ENCODE measurements at places on chromosomes 4 and X.

- DNase-seq = no peak
These were observed 569 bp downstream of the RPS3A start for GRCh38 chr4:151099976-151100417.

DNA sequence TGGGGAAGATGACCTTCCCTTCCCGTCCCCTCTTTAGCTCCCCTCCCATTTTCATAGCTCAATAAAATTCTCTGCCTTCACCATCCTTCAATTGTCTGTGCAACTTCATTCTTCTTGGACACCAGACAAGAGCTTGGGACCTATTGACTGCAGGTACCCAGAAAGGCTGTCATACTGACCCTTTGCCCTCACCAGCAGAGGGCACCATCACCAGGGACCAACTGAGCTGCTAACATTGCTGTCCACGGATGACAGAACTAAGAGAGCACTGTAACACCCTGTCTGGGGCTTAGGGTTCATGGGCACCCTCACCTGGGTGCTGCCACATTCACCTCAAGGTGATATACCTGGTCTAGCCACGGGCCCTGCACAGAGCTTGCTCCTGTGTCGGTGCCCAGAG lies 141.3 kb upstream of the VCX3B start:
- DNase-seq = no peak

DNA sequence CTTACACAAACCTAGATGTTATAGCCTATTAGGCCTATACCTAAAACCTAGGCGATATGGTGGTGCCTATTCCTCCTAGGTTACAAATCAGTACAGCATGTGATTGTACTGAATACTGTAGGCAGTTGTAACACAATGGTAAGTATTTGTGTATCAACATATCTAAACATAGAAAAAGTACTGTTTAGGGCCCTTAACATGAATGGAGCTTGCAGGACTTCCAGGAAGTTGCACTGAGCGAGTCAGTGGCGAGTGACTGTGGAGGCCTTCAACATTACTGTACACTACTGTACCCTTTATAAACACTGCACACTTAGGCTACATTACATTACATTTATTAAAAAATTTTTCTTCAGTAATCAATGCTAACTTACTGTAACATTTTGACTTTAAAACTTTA lies 37.8 kb downstream of the WWC2 start:
- DNase-seq = no peak

DNA sequence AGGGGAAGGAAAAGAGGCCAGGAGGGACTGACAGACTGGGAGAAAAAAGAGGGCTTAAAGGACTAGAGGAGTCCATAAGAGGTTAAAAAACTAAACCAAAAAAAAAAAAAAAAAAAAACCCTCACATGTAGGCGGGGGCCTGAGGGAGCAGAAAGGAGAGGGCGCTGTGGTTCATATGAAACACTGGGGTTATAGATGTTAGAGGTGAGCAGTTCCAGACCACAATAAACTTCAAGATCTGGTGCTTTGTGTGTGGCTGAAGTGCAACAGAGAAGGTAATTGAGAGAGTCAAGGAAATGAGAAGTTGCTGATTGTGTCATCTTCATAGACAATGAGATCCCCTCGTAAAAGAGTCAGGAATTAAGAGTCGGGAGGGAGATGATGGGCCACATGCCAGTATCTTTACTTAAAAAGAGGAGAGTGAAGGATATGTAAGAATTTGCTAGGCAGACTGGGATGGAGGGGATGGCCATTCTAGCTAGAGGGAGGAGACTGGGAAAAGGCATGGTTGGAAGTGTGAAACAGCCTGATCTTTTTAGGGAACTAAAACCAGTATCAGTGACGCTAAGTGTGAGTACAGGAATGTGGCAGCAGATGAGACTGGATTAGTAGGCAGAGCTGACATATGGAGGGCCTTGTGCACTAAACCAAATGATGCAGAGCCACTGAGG lies 18.4 kb upstream of the OGT start:
- DNase-seq = peak; percentile 50

- no peak for DNase-seq
These were observed 64.2 kb upstream of the MAP3K15 start for GRCh38 chrX:19579485-19579884.

GRCh38 chrX:49919617-49920016 lies 2.8 kb upstream of the CLCN5 start:
- DNase-seq = peak; percentile 30

DNA sequence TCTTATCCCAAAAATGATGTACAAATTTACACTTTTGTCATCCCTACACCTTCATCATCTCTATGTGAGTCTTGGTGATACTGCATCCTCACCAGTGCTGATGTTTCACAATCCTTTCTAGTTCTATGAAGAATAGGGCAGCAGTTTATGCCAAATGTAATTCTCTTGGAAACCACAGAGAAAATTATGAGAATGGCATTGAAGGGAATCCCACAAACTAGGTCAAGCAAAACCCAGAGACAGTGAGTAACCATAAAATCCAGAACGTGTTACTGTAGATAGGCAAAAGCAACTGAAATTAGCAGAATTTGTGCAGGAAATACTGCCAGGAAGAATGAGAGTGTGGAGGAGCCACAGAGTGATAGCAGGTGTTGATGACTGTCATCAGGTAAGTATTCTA lies 24.5 kb downstream of the IL15 start:
- peak; percentile 11 for DNase-seq

DNA sequence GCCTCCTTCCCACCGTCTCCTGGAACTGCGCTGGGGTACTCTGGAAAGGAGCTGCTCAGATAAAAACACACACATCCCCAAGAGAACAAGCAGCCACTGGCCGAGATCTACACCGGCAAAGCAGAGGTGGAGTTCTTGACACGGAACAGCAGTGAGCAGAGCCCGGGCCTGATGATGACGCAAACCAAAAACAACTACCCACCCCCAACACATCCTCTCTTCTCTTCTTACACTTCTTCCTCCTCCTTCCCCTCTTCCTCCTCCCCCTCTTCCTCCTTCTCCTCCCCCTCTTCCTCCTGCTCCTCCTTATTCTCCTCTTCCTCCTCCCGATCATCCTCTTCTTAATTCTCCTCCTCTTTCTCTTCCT lies 4.6 kb downstream of the PNMA5 start:
- DNase-seq = no peak

DNA sequence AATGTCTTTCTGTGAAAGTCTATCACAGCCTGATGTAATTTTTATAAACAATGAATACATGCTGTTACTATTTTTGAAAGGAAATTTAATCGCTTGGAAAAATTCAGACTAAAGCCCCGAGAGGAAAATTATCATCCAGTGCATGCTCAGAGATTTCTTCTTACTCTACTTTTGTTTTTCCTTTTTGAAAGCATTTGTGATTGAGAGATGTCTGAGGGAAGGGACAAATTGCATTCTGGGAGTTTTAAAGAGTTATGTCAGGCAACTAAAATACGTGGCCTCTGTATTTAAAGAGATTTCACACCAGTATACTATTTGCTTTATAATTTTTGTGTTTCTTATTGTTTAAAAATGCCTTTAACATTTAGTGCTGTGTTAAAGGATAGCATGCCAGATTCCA lies 1.4 kb upstream of the ZFX start:
- DNase-seq = peak; percentile 25

DNA sequence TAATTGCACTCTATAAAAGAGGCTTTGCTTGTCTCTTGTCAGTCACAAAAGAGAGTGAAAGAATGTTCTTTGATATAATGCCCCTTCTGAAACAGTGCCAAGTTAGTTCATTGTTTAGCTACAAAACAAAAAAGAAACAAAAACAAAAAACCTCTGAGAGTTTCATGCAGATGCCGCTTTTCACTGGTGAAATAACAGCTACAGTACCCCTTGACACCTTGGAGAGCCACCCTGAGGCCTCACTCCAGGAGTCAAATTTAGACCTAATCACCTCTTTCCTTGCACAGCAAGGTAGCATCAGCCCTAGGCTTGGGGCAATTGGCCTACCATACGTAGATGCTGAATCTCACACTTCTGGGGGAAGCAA lies 185.2 kb downstream of the UNC5C start:
- no peak for DNase-seq

- no peak for DNase-seq
These were observed 43.2 kb downstream of the LRBA start for GRCh38 chr4:150971901-150972300.

- DNase-seq = no peak
These were observed 37.3 kb downstream of the AGA start for GRCh38 chr4:177404986-177405385.

DNA sequence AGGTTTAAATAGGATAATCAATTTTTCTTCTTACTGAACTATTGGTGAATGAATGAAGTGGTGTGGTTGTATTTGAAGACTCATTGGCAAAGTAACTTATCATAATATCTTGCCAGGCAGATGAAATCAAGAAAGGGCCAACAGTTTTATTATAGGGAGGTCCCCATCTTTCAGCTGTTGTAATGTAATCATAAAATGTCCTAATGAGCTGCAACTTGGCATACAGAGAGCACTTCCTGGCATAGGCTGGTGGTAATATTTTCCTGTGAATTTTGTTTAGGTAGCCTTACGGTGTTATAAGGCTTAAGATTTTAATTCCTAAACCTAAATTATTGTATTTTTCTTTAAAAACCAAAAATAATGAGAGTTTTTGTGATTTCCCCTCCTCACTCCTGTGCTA lies 17.5 kb downstream of the FHIP1A start:
- no peak for DNase-seq

- DNase-seq = no peak
These were observed 9.4 kb downstream of the S100G start for GRCh38 chrX:16659321-16659720.

GRCh38 chr4:54403700-54404453 lies 174.8 kb downstream of the PDGFRA start:
- DNase-seq = no peak

GRCh38 chr4:56909086-56909894 lies 1.6 kb downstream of the REST start:
- DNase-seq = peak; percentile 50

- DNase-seq = peak; percentile 69
These were observed 89.6 kb upstream of the MAD2L1 start for GRCh38 chr4:120156120-120156718.

DNA sequence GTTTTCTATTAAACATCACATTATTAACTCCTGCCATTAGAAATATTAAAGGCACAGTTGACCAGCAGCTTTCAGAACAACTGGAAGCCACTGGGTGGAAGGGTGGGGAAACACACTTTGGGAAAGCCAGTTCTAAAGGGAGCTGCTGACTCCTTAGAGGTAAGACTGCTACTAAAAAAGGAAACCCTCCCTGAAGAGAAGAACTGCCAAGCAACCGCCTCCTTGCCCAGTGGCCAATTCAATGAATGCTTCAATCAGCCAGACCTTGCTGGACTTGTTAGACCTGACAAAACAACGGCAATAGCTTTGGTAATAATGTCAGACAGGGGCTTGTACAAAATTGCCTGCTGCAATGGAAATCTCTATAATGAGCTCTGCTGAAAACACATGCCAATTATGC lies 15.6 kb downstream of the OPHN1 start:
- no peak for DNase-seq

GRCh38 chr4:24824720-24825119 lies 29.3 kb downstream of the SOD3 start:
- no peak for DNase-seq

DNA sequence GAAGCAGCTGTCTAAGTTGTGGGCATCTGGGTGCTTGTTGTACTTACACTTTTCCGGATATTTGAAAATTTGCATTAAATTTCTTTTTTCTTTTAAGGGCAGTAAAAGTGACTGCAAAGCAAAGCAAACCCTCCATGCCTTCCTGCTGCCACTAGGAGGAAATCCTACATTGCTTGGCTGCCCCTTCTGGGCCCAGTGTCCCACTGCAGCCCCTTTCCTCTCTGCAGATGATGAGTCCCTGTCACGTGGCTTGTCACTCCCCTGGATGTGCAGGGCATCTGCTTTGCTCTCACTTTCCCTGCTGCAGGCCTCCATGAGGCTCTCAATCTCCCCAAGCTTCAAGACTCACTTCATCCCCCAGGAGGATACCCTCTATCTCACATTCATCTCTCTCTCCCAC lies 12.7 kb downstream of the TSR2 start:
- DNase-seq = no peak

GRCh38 chr4:89363786-89364185 lies 56.2 kb upstream of the GPRIN3 start:
- no peak for DNase-seq

GRCh38 chrX:39720945-39721344 lies 376.8 kb downstream of the BCOR start:
- DNase-seq = no peak

DNA sequence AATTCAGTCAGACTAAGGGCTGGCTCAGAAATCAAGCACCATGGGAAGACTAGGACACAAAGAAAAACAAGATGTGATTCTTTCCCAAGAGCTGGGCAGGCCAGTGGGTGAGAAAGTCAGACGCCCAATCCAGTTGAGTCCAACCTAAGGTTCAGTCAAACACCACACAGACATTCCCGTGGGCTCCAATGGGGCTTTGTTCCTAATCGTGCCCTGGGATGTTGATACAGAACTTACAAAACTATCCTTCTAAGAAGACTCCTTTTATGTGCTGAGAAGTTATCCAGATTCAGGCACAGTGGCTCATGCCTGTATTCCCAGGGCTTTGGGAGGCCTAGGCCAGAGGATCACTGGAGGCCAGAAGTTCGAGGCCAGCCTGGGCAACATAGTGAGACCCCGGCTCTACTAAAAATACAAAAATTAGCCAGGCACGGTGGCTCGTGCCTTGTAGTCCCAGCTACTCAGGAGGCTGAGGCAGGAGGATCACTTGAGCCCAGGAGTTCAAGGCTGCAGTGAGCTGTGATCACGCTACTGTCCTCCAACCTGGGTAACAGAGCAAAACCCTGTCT lies 3.7 kb downstream of the BLOC1S4 start:
- no peak for DNase-seq

- DNase-seq = no peak
These were observed 28.0 kb downstream of the SH3BGRL start for GRCh38 chrX:81229901-81230300.

DNA sequence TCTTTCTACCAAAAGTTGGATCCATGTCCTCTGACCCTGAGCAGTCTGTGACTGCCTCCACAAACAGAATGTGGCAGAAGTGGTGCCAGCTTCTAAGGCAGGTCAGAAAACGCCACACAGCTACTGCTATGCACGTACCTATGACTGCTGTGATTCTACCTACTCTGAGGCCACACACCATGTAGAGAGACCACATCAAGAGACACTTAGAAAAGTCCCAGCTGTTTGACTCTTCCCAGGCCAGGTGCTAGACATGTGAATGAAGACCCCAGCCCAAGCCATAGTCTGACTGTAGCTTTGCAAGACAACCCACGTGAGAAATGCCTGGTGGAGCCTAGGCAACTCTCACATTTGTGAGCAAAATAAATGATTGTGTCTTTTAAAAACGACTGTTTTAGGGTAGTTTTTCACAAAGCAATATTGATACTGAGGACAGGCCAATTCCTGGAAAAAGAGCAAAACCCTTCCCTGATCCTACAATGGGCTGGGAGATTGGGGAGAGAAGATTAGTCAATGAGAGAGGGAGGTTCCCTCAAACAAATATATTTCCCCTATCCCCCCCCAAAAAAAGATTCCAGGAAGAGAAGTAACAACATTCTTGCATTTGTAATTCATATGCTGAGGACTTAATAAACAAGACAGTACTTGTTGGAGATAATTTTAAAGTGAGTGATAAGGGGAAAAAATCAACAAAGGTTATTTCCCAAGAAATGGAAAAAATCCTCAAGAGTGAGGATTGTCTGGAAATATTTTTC lies 33.3 kb downstream of the FRYL start:
- DNase-seq = peak; percentile 31

GRCh38 chr4:118249890-118250289 lies 102.9 kb downstream of the PRSS12 start:
- no peak for DNase-seq

- DNase-seq = no peak
These were observed 106.4 kb upstream of the RPS6KA3 start for GRCh38 chrX:20373063-20373462.

Measured in CD4-positive, alpha-beta T cell treated with Interleukin-2 at 100 ng/mL for 4 hours (primary cell).